ENCODE measurements at places on chromosomes 16 and 17. TPM values are rescaled to one million over a fixed set of nuclear protein-coding genes. Genes with fewer than 3 reads are reported as not detected.
A peak's percentile ranks its signal among the peaks of the same experiment; 100 is the strongest.

DNA sequence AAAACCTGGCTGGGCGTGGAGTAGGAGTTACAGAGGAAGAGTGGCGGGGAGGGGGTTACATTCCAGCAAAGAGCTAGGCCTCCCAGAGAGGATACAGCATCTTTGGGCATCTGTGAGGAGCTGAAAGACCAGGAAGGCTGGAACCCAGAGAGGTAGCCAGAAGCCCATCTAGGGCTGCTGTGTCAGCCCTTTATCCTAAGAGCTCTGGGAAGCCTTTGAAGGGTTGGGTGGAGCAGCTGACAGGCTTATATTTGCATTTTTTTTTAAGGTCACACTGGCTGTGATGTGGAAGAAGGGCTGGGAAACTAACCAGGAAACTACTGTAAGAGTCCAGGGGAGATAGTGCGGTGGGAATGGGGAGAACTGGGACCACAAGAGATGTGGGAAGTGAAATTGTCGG, 6.8 kb upstream of the CNOT1 start:
- no peak overlapping the region for H3K4me3 ChIP-seq
- H3K36me3 ChIP-seq = no peaks in the 10 kb centered on the region
- H3K27me3 ChIP-seq = no peaks in the 10 kb centered on the region
- H3K4me1 ChIP-seq = no peaks in the 10 kb centered on the region
- no peak for DNase-seq
- no peak overlapping the region for H3K27ac ChIP-seq

GRCh38 chr16:85950136-85950918, 51.4 kb downstream of the IRF8 start:
- no peak overlapping the region for H3K27ac ChIP-seq
- H3K36me3 ChIP-seq = no peaks in the 10 kb centered on the region
- no peak overlapping the region for H3K4me3 ChIP-seq
- DNase-seq = no peak
- no peaks in the 10 kb centered on the region for H3K4me1 ChIP-seq

GRCh38 chr16:66961065-66961744, at the start of gene CES3:
TSS of gene CES3 (plus strand) at chr16:66961266. CDS start at chr16:66961308, 42 bp downstream.
- no peak within 1 kb of the TSS for H3K4me3 ChIP-seq
- H3K27me3 ChIP-seq = no peaks in the 10 kb centered on the region
- no peaks in the 10 kb centered on the region for H3K36me3 ChIP-seq
- DNase-seq = peak; percentile 39
- H3K27ac ChIP-seq = no peak within 1 kb of the TSS

The OR2C1 gene
- total RNA-seq = not detected

The CYTH1 gene
- total RNA-seq = 487 TPM

GRCh38 chr16:12245921-12246720, 269.6 kb downstream of the SNX29 start:
- no peaks in the 10 kb centered on the region for H3K27me3 ChIP-seq
- H3K4me3 ChIP-seq = no peak overlapping the region
- no peak overlapping the region for H3K27ac ChIP-seq
- DNase-seq = no peak
- no peaks in the 10 kb centered on the region for H3K4me1 ChIP-seq
- H3K36me3 ChIP-seq = no peaks in the 10 kb centered on the region

GRCh38 chr16:87895641-87896141, 26.4 kb upstream of the SLC7A5 start:
- H3K27ac ChIP-seq = peak overlapping the region; percentile 31
- H3K4me1 ChIP-seq = peaks cover 27% of the 10 kb centered on the region

- H3K4me1 ChIP-seq = peaks cover 11% of the 10 kb centered on the region
- no peak overlapping the region for H3K4me3 ChIP-seq
- H3K36me3 ChIP-seq = peaks cover 43% of the 10 kb centered on the region
- no peaks in the 10 kb centered on the region for H3K27me3 ChIP-seq
- H3K27ac ChIP-seq = no peak overlapping the region
- peak; percentile 54 for DNase-seq
Measured at GRCh38 chr17:7323731-7324437, 5.3 kb downstream of the NEURL4 start.

GRCh38 chr17:72514891-72515290, 394.1 kb downstream of the SOX9 start:
- no peak overlapping the region for H3K27ac ChIP-seq
- no peaks in the 10 kb centered on the region for H3K27me3 ChIP-seq
- no peaks in the 10 kb centered on the region for H3K4me1 ChIP-seq
- no peak overlapping the region for H3K4me3 ChIP-seq
- no peaks in the 10 kb centered on the region for H3K36me3 ChIP-seq

GRCh38 chr16:89343501-89344457, 126.3 kb downstream of the ZNF778 start:
- no peaks in the 10 kb centered on the region for H3K27me3 ChIP-seq
- no peak for DNase-seq
- no peak overlapping the region for H3K27ac ChIP-seq
- H3K4me3 ChIP-seq = no peak overlapping the region
- peaks cover 7% of the 10 kb centered on the region for H3K36me3 ChIP-seq

- no peak overlapping the region for H3K27ac ChIP-seq
- no peaks in the 10 kb centered on the region for H3K36me3 ChIP-seq
- no peaks in the 10 kb centered on the region for H3K4me1 ChIP-seq
- DNase-seq = no peak
- H3K4me3 ChIP-seq = no peak overlapping the region
Measured at GRCh38 chr16:15770107-15770506, 86.7 kb downstream of the MYH11 start.

GRCh38 chr16:73083271-73083670, 35.3 kb upstream of the ZFHX3 start:
- no peaks in the 10 kb centered on the region for H3K27me3 ChIP-seq
- no peak overlapping the region for H3K27ac ChIP-seq
- DNase-seq = no peak
- no peaks in the 10 kb centered on the region for H3K4me1 ChIP-seq
- no peaks in the 10 kb centered on the region for H3K36me3 ChIP-seq

- no peaks in the 10 kb centered on the region for H3K36me3 ChIP-seq
- H3K27ac ChIP-seq = no peak overlapping the region
- no peaks in the 10 kb centered on the region for H3K4me1 ChIP-seq
Measured at GRCh38 chr17:81181811-81182185, 15.8 kb upstream of the AATK start.

GRCh38 chr17:68840073-68840472, 115.1 kb downstream of the ABCA8 start:
- DNase-seq = no peak
- no peaks in the 10 kb centered on the region for H3K4me1 ChIP-seq
- no peak overlapping the region for H3K27ac ChIP-seq
- no peaks in the 10 kb centered on the region for H3K27me3 ChIP-seq

DNA sequence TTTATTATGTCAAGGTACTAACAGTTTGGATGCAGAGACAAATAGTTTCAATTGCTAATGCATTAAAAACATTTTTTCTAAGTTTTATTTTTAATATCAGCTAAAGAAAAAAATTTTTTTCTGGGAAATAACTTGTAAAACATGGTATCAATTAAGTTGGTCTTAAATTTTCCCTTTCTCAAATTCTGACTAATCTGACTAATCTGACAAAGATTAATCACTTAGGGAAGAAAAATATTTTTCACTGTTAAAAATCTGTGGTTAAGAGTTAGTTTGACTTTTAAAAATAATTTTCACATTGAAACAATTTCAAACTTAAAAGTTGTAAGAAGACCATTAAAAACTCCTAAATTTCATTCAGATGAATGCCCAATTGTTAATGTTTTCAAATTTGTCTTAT, 74.6 kb downstream of the MYO1D start:
- no peak overlapping the region for H3K27ac ChIP-seq
- no peak overlapping the region for H3K4me3 ChIP-seq

GRCh38 chr17:27038676-27039075, 255.2 kb upstream of the WSB1 start:
- no peaks in the 10 kb centered on the region for H3K27me3 ChIP-seq
- no peak overlapping the region for H3K27ac ChIP-seq
- H3K36me3 ChIP-seq = no peaks in the 10 kb centered on the region
- no peak for DNase-seq
- H3K4me3 ChIP-seq = no peak overlapping the region

GRCh38 chr17:42548070-42548837, 4.5 kb upstream of the HSD17B1 start:
- no peak overlapping the region for H3K4me3 ChIP-seq
- no peaks in the 10 kb centered on the region for H3K36me3 ChIP-seq
- DNase-seq = peak; percentile 72
- peaks cover 18% of the 10 kb centered on the region for H3K4me1 ChIP-seq
- H3K27ac ChIP-seq = no peak overlapping the region

All from CD4-positive, CD25-positive, alpha-beta regulatory T cell (primary cell).